Activated CD4-positive, alpha-beta T cell treated with anti-CD3 and anti-CD28 coated beads, Interleukin-10, Interleukin-2, amounts not matched to agents 100 ng/mL and 50 ng/mL, durations not matched to agents 16 hours and 8 hours (primary cell): ENCODE measurements at places on chromosomes 2 and 18.

GRCh38 chr18:3472681-3473544, 22.9 kb downstream of the TGIF1 start:
- DNase-seq: peak; percentile 86

GRCh38 chr2:150672311-150672710, 184.8 kb upstream of the RND3 start:
- no peak for DNase-seq

DNA sequence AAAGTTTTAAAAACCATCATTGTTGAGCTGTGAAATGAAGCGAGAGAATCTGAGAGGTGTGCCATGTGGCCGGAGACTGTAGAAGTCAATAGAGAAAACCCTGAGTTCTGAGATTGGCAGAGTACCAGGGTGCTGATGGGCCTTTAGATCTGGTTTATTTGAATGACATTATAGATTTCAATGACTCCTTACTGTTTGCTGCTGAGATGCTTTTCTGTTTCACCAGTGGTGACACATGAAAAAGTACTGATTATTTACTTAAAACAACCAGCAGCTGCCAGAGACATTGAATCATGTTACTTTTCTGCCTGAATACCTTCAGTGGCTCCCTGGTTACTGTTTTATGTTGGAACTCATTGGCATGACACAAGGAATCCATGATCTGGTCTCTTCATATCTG, 602.7 kb upstream of the ZNF804A start:
- no peak for DNase-seq

DNA sequence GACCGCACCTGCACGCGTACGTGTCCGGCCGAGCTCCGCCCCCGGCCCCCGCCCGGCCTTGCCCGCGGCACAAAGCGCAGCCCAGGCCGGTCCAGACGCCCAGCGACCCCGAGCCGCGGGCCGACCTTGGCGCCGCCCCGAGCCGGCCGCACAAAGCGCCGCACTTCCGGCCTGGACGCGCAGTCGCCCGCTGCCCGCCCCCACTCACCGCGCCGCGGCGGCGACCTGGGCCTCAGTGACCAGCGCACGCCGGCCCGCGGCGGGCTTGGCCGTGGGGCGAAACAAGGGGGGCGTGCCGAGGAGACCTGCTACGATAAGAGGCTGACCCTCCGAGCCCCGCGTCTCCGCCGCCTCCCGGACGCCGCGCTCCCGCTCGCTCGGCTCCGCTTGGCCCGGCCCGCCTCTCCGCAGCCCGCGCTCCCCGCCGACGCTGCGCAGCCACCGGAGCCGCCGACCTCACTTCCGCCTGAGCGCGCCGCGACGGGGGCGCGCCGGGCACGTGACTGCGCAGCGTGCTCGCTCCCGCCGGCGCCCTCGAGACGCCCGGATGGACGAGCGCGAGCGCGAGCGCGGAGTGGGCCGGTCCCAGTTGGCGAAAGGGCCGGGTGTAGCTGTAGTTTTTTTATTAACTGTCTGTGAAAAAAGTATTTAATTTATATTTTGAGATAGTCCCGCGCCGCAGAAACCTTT, at the start of gene FAM168B:
TSS of gene FAM168B (minus strand) at position 455 of the 690 bp plus-strand sequence. CDS start 10,814 bp downstream, outside the sequence.
- DNase-seq: peak; percentile 93

DNA sequence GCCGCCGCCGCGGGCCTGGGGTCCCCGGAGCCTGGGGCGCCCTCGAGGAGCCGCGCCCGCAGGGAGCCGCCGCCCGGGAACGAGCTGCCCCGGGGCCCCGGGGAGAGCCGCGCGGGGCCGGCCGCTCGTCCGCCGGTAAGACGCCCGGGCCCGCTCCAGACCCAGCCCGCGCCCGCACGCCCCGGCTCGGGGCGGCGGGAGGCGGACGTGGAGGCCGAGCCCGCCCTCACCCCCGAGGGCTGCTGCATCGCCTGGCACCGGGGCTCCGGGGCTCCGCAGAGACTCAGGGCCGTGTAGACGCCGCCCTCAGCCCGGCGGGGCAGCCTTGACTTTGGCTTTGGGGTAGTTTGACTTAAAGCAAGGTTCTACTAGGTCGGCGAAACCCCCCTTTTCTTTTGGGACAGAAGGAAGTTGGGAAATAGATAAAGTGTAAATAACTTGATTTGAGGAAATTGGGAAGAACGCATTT, 335 bp downstream of the ERFE start:
- peak; percentile 23 for DNase-seq

DNA sequence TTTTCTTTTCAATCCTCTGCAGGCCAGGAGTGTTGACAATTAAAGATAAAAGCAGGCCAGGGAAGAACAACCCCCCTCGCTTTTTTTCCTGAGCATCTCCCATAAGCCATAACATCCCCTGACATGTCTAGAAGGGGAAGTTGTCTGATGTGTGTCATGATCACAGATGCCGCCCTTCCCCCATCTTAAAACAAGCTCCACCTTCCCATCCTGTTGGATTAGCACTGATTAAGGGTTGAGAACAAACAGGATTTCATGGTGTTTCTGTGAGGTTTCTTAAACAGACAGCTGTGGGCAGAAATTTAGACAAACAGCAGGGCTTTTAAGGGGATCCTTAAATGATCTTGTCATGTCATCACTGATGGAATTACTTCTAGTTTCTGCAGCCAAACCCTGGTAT, 59.4 kb upstream of the UPP2 start:
- no peak for DNase-seq

- DNase-seq: no peak
These were observed 6.6 kb upstream of the RPL37A start for GRCh38 chr2:216491793-216492596.

DNA sequence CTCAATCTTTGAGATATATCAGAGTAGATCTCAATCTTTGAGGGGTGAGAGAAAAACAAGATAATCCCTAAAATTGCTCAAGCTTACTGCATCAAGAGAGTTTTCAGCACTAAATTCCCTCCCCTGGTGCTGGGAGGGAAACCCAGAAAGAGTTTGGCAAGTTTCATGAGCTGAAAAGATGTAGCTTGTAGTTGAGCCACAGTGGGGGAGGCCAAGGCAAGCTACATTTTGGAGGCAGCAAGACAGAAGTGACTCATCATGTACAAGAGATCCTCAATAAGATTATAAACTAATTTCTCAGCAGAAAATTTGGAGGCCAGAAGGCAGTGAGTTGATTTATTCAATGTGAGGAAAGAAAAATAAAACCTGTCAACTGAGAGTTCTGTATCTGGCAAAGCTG, 308.2 kb downstream of the PIEZO2 start:
- DNase-seq: no peak

DNA sequence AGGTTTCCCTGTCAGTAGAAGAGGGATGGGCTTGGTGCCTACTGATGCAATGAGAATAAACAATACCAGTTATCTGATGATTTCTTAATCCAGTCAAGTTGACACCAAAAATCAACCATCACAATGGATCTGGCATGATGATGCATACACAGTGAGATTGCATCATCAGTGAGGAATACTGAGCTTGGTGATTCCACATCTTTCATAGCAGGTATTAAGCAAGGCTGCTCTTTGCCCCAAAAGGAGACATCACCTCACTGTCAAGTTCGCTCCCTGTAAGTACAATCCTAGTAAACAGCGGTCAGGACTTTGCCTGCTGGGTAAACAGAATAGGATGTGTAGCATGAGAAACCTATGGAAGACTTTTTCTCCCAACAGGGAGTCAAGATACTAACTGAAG, 282.7 kb upstream of the CDH2 start:
- DNase-seq: no peak

GRCh38 chr18:48226401-48226800, 182.8 kb downstream of the ZBTB7C start:
- DNase-seq: no peak

DNA sequence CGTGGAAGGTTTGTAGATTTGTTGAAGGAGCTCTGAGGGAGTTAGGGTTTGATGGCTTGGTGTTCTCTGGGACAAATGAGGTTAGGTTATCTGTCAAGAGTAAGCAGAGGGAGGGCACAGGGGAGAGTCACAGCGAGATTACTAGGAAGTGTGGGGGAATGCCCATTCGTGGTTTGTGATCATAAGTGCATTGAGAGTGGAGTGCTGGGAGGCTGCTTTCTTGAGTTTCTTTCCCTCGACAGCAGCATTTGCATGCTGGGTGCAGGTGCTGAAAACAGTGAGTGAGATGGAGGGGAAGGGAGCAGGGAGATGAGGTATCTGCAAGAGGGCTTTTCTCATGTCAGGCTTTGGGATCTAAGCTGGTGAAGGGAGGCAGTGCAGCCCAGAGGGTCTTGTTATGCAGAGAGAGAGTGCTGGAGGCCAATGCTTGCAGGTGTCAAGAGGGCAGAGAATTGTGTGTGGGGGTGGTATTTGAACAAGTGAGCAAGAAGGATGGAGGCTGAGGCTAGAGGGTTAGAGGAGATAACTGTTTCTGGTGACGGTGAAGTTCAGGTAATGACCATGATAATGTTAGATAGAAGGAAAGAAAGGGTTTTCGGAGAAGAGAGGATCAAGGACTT, 8.8 kb downstream of the RALB start:
- peak; percentile 70 for DNase-seq

- no peak for DNase-seq
These were observed 7.1 kb downstream of the ZNF407 start for GRCh38 chr18:74604774-74605173.

DNA sequence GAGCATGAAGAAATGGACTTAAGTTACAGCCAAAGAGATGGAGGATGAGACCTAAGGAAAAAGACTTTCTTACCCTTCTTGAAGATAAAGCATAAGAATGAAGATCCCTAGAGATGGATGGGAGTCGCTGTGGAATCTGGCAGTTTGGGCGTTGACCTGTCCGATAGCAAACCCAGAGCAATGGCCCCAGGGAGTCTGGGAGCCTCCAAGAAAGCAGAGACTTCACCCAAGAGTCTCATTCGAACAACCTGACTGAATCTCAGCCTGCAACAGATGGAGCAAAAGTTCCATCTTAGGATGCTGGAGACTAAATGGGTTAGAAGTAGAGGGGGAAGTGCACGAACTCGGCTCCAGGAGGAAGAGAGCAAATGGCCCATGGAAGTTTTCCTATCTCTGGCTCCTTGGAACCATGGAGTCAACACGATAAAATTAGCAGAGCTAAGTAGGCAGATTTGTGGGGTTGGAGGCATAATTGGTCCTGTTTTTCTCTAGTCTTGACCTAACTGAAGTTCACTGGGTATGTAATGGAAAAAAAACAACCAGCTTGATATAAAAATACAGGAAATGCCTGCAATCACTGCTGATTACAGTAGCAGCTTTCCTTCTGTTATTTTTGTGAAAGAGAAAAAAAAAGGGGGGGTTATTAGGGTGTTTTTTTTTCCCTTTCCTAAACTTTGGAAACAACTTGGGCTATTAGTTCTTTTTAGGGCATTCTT, 178.4 kb upstream of the EPAS1 start:
- DNase-seq: no peak

- DNase-seq: no peak
These were observed 324.9 kb upstream of the SLC14A2 start for GRCh38 chr18:45290364-45290763.

DNA sequence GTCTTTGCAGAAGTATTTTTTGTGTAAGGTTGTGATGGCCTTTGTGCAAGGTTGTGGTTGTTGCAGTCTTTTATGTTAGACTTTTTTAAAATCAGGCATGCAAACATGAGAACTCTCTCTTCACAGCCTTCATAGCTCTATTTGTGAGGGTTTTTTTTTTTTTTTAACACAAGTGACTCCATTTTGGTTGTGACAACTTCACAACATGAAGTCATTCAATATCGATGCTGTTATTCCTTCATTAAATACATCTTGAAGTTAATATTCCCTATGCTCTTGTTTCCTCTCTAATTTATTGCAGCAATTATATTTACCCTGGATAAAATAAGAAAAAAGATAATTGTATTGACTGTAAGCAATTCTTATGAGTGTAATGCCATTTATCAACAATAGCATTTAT, 35.5 kb downstream of the DHRS9 start:
- DNase-seq: no peak

- DNase-seq: no peak
These were observed 236.0 kb upstream of the HDAC4 start for GRCh38 chr2:239636808-239637207.

DNA sequence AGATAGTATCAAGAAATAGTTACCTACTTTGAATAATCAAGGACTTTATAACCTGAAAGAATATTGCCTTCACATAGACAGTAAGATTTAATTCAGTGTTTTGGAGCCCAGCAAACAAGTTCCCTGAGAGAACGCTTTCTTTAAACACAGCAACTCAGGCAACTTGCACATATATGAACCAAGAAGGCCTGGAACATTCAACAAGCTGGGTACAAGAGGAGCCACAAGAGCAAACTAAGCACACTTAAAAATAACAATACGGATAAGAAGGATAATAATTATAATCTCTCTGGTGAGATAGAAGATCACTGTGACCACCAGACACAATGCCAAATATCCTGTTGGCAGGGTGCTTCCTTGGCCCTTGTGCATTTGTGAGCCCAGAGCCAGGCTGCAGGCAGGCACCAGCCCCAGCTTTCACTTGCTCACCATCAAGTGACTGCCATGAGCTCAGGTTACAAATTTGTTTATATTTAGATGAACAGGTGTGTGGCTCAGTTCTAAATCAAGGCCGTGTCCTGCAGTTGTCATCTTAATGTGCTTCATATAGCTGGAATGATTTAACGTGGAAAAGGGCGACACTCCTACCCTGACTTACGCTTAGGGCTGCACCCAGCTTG, 446.6 kb downstream of the IRS1 start:
- DNase-seq: no peak

DNA sequence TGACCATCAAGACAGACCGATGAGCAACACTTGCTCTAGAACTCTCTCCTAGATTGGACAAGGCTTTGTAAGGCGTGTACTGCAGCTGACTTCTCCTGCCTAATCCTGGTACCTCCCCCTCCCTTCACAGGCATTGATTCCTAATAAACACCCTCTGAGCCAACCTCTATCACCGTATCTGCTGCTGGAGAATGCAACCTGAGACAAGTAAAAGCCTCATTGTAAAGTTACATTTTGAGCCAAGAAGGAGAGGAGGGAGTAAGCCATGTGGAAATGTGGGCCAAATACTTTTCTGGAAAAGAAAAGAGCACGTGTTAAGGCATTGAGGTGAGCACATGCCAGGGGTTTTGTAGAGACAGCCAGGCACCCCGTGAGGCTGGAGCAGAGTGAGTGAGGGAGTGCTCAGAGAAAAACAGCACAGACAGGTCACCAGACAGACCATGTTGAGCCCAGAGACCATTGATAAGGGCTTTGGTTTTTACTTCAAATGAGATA, 2.6 kb upstream of the WDFY1 start:
- no peak for DNase-seq

DNA sequence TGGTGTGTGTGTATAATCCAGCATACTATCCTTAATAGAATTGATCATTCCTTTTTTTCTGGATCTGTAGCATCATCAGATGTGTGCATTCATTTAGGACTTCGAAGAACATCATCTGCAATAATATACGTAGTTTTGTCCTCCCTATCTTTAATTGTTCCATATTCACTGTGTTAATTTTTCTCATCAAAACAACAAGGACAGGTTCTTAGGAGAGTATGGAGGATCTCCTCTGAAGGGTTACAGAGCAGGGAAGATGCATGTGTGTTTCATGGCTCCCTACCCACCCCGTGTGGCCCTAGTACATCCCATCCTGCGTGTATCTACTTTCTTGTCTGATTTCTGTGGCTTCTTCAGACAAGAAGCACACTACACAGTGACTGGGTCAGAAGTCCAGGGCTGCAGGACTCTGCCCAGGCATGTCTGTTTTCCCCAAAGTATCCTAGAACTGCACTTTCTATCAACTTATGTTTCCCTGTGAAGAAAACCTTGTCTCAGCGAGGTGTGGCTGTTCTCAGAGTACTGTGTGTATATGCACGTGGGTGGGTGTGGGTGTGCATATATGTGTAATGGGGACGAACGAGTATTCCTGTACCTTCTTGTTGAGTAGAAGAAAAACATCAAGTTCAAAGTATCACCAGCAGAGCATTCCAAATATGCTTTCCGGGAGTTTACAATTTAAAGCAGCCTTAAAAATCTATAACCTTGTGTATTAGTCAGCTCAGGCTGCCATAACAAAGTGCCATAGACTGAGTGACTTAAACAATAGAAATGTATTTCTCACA, 220.4 kb upstream of the FOSL2 start:
- no peak for DNase-seq
